Activated CD4-positive, alpha-beta T cell treated with anti-CD3 and anti-CD28 coated beads, Interleukin-2, amount 10 ng/mL, durations not matched to agents 7 days and 5 days (primary cell): ENCODE measurements at places on chromosomes 16 and 17.

- peak; percentile 74 for DNase-seq
Observed at GRCh38 chr16:30941600-30942425, 7.1 kb upstream of the ORAI3 start.

DNA sequence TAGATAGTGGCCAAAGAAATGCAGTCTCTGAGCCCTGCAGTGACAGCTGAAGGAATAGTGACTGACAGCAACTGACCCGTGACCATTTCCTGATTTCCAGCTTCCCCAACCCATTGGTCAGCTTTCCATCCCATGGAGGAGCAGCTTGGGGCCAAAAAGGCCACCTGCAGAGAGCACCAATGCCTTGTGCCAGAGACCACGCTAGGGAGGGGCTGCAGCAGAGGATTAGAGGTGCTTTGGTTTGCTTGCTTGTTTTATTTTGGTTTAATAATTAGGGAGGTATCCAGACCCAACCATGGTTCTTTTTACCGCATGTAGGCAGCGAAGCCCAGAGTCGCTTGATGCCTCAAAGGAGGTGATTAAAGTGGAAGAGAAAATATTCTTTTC lies 61.3 kb upstream of the SIAH1 start:
- no peak for DNase-seq

DNA sequence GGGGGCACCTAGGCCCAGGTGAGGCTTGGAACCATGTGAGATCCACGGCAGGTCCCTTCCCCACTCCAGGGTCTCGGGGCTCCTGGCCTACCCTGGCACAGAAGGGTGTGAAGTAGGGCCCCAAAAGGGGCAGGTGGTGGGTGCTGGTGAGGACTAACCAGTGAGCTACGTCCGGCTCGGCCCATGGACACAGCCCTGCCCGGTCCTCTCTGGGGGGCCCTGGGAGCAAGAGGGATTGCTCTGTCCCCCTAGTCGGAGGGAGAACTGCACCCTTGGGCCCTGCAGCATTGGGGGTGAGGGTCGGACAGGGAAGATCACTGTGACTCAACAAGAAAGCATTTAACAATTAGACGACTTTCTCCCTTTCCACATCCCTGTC lies 2.9 kb downstream of the ENPP7 start:
- DNase-seq: no peak

DNA sequence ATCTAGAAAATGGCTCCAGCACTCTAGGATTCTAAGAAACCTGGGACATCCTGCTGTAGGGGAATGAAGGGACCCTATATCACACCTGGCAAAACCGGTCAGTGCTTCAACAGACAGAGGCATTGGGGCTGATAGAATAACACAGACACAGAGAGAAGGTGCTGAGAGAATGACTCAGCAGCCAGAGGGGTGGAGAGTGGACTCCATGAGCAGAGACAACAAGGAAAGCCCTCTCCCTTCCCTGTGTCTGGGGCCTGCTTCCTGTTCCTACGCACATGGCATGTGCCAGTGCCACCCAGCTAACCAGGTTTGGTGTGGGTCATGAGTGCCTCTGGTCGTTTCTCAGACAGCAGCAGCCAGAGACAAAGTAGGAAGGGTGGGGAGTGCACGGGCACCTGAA lies 140.3 kb downstream of the CCT6B start:
- DNase-seq: no peak

- DNase-seq: peak; percentile 79
Observed at GRCh38 chr17:37791447-37792399, 46.9 kb upstream of the HNF1B start.

DNA sequence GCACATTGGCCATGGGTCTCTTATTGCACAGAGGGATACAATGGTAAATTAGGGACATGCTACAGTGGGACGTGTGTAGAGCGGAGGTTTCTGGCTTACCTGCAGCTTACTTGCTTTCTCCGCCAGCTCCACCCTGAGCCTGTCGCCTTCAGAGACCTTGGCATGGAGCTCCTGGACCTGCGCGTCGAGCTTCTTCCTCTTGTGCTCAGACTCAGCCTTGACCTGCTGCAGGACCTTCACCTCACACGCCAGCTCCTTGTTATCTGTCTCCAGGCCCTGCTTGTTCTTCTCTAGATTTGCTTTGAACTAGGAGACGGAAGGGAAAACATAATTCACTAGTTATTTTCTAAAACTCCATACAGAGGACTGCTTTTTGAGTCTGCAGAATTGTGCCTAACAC lies 63.5 kb downstream of the NDEL1 start:
- DNase-seq: no peak

- DNase-seq: no peak
Observed at GRCh38 chr16:12267491-12267890, 291.0 kb downstream of the SNX29 start.

GRCh38 chr16:1052721-1053120 lies 19.8 kb upstream of the SSTR5 start:
- DNase-seq: no peak

GRCh38 chr16:51876934-51877333 lies 670.0 kb downstream of the TOX3 start:
- DNase-seq: no peak

DNA sequence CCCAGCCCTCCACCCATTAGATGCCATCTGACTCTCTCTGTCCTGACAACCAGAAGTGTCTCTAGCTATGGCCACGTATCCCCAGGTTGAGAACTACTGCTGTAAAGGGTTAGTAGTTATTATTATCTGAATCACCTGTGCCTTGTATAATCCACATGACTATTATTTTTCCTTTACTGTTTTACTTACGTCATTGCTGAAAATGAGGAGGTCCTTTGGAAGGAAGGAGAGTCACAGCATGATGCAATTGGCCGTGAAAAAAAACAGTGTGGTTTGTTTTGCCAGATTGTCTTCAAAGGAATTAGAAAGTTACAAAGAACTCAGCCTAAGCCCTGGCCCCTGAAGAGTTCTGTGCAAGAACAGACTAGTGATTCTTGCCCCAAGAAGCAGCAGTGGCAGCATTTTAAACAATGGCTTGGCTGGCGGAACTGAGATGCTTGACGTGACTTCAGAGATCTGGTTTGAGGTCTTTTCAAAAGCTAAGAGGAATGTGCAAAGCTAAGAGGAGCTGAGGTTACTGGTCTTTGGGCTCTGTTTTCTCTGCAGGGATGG lies 413.3 kb upstream of the EEF2KMT start:
- no peak for DNase-seq

- DNase-seq: no peak
Observed at GRCh38 chr17:36888236-36888951, 48.9 kb upstream of the LHX1 start.

- DNase-seq: no peak
Observed at GRCh38 chr17:57375040-57375769, 118.9 kb downstream of the MSI2 start.

DNA sequence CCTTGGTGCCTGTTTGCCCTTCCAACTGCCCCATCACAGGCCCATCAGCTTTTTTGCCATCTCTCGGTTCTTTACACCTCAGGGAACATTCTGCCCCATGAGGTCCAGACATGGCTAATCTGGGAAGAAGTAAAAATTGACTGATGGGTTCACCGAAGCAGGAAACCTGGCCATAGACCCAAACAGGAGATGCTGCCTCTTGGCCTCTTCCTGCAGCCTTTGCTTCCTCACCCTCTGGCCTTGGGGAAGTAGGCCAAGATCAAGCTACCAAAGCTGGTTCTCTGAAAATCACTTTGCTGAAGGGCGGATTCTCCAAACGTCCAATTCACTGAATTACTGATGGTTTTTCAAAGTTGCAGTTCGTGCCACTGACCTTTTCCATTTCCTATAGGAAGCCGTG lies 56.1 kb downstream of the ARSG start:
- no peak for DNase-seq

GRCh38 chr16:57152096-57153093 lies 33.4 kb downstream of the PSME3IP1 start:
- DNase-seq: no peak

DNA sequence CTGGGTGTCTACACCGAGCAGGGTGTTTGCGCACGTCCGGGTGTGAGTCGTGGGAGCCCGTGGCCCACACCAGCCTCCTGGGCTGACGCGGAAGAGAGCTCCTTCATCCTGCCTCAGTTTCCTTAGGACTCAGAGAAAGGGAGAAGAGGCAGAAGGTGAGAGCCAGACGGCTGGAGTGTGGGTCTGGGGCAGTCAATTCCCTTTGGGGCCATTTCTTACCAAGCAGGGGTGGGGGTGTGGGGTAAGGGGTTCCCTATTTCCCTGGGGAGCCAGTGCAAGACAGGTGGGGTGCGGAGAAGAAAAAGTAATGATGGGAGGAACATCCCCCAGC lies 831 bp downstream of the CA7 start:
- DNase-seq: no peak

GRCh38 chr16:72785171-72785570 lies 262.8 kb downstream of the ZFHX3 start:
- no peak for DNase-seq

GRCh38 chr17:80263253-80264204 lies 2.9 kb downstream of the RNF213 start:
- DNase-seq: peak; percentile 96

DNA sequence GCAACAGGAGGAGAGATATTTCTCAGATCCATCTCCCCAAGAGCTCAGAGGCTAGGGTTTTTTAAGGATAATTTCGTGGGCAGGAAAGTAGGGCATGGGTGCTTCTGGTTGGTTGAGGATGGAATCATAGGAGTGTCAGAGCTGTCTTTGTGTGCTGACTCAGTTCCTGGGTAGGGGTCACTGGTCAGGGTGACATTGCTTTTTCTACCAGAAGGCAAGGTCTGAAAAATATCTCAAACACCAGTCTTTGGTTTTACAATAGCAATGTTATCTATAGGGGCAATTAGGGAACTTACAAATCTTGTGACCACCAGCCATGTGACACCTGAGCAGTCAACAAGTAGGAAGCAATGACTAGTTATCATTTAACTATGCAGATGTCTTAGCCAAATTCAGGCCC lies 82.9 kb upstream of the DYNLRB2 start:
- no peak for DNase-seq
